AG10803 (cell line): ENCODE measurements at places on chromosomes 1 and 21.

DNA sequence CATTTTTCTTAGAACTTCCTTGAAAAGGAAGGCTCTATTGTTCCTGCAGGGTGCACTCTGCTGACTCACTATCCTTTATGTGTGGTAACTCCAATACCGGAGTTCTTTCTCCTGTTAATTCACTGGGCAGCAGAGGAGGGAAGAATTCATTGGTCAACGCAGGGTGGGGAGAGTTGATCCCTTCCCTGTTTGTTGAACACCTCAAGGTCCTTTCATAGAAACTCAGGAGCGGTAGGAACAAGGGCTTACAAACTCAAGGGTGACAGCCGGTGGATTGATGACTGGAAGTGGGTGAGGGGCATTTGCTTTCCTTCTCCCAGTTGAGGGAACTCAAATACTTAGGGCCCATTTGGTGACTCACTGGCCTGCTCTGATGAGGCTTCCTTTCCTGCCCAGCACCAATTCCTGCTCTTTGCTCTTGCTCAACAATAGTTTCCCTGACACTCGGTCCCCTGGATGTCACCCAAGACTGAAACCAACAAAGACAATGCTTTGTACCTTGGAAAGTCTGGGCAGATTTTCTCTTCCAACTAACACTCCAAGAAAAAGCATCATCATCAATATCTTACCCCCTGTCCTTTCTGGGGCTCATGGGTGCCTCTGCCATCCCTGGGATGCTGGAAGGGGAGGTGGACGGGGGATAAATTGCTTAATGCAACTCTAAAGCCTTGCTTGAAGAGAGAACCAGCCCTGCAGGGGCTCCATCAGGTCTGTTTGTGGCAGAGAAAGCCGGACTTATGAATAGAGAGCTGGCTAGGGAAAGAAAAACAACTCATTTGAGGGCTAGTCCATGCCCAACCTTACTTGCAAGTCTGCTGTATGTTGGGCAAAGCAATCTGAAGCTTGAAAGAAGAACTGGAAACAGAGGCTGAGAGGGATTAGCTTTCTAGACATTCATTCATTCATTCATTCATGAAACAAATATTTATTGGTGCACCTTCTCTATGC is 9.3 kb downstream of the SLC26A9 start:
- peak; percentile 83 for DNase-seq

DNA sequence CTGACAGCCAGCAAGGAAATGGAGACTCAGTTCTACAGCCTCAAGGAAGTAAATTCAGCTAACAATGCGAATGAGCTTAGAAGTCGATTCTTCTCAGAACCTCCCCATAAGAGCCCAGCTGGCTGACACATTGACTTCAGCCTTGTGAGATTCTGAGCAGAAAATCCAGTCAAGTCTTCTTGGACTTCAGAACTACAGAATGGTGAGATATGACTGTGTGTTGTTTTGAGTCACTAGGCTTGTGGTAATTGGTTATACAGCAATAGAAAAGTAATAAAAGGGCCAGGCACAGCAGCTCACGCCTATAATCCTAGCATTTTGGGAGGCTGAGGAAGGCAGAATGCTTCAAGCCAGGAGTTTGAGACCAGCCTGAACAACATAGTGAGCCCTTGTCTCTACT is 161.8 kb upstream of the IVNS1ABP start:
- no peak for DNase-seq

DNA sequence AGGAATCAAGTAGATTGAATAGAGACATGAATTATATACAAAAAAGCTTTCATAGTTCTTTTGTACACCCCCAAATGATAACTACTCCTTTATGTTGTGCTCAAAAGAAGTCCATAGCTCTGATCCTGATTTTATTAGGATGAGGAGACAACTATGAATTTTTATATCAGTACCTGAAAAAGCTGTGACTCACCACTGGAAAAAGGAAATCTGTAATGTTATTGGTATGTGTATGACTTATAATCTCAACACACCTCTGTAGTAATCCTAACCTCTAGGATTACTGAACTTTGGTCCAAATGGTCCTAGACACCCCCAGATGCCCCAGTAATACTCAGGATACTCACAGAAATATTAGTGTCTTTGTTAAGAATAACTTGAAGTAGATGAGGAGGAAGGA is 10.2 kb downstream of the PRKAB2 start:
- no peak for DNase-seq

DNA sequence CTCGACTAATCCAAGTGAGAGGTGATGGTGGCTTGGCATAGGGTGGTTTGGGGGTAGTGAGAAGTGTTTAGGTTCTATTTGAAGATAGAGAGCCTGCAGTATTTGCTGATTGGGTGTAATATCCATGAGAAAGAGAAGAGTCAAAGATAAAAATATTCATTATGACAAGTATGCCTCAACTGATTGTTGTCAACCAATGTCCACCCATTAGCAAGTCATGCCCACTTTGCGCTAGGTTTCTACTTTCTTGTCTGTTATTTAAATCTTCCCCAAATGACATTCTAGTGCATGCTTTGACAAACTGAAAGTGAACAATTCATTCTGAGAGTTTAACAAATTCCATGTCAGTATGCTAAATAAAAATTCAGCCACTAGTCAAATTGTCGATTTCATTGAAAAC is 3.8 kb upstream of the XCL1 start:
- no peak for DNase-seq

DNA sequence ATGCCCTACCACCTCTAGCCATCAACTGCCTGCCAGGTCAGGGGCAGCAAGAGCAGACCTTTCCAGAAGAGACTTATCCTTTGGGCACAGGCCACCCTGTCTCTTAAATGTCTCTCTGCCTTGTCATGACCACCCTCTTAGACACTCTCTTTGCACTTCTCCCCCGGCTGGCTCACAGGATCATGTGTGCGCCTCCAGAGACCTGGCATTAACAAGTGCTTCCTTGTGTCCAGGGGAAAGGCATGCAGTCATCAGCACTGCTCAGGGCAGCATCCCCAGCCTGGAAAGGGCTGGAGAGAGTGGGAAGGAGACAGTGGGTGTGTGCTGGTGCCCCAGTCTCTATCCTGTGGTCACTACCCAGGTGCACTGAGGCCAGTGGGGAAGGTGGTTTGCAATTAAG is 85.2 kb upstream of the TLR5 start:
- DNase-seq: no peak

GRCh38 chr1:111747947-111748346 is 7.8 kb upstream of the DDX20 start:
- no peak for DNase-seq

GRCh38 chr1:169941982-169942830 is 48.5 kb upstream of the SCYL3 start:
- peak; percentile 52 for DNase-seq

- no peak for DNase-seq
Measured at GRCh38 chr21:42750737-42751530, 97.5 kb downstream of the PDE9A start.

DNA sequence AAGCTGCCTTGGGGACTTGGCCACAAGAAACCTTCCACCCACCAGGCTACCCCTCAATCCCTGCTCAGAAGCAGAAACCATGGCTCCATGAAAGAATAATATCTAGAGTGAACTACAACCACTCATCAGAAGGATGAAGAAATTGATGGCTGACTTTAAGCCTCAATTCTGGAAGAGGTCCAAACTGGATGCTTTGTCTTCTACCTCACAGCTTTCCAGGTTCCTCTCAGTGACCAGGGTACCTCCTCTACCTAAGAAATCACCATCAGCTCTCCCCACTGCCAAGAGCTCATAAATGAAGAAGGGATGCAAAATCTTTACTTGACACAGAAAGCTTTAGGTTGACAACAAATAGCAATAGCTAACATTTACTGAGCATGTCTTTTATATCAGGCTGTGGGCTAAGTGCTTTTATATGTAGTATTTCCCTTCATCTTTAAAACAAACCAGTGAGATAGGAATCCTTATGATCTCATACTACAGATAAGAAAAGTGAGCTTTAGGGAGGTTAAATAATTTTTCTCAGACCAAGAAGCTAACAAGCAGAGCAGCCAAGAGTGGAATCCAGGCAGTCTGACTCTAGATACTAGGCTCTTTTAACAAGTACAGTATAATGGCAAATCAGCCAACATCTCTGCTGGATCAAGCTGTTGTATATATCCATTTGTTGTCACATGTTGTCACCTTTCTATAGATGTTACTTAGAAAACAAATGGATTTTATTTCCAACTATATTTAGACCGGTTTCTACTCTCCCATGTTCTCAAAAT is 243.0 kb upstream of the SGIP1 start:
- DNase-seq: no peak

DNA sequence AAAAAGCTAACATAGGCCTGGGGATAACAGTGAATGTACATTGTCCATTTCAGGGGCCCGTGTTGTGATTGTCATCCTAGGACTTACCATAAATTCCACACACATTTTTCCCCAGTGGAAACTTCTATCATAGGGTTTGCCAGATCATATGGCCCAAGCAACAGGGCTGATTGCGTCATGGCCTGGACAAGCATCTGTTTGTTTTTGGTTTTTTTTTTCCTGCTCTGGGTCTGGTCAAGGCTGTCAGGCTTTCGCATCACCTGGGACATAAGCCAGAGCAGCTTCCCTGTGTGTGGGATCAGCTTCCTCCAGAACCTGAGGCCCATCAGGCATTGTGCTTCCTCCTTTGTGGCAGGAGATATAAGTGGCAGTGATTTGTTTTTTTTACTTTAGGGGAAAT is 598.5 kb upstream of the USP24 start:
- peak; percentile 94 for DNase-seq

DNA sequence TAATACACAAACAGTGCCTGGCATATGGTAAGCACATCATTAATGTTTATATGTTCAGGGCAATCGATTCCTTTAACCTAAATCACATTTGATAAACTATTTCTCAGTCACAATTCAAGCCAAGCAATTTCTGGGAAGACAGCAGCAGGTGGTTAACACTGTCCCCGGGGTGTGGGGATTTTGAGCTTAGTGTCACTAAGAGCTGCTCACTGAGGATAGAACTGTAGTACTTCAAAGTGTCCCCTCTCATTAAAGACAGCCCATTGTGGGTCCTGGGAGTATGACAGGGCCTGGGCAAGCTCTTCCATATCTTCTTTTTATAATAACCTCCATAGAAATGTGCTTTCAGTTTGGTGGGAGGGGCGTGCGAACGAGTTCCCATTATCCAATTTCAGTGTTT is 8.4 kb upstream of the GALNT2 start:
- no peak for DNase-seq

GRCh38 chr1:2452201-2452931 is 23.7 kb upstream of the PLCH2 start:
- DNase-seq: no peak

GRCh38 chr1:196078691-196079090 is 529.5 kb downstream of the KCNT2 start:
- DNase-seq: no peak

DNA sequence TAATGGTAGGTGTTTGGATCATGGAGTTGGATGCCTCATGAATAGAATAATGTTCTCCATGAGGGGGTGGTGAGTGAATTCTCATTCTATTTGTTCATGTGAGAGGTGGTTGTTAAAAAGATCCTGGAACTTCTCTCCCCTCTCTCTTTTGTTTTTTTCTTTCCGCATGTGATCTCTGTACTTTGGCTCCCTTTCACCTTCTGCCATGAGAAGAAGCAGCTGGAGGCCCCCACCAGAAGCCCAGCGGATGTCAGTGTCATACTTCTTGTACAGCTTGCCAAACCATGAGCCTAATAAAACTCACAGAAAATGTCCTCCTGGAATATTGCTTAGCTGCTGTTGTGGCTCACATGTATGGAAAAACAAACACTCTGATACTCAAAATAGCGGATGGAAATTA is 1212.3 kb upstream of the NCAM2 start:
- DNase-seq: no peak

GRCh38 chr1:66981679-66982078 is 56.9 kb downstream of the MIER1 start:
- DNase-seq: peak; percentile 23

- no peak for DNase-seq
Measured at GRCh38 chr1:186950547-186950946, 121.8 kb downstream of the PLA2G4A start.

DNA sequence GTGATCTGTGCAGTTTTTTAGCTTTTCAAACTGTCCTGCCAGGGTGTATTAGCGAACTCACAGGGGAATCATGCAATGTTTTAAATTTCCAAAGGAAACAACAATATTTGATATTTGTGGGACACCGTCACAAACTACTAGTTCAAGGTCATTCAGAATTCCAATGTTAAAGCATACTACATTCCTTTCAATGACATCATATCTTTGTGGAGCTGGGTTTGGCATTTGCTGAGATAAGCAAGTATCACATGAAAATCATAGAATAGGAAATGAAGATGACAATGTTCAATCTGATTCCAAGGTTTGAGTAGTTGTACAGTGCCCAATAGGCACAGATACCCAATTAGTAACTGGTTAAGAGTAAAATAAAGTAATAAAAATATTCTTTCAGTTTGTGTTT is 35.6 kb downstream of the NUF2 start:
- DNase-seq: no peak

DNA sequence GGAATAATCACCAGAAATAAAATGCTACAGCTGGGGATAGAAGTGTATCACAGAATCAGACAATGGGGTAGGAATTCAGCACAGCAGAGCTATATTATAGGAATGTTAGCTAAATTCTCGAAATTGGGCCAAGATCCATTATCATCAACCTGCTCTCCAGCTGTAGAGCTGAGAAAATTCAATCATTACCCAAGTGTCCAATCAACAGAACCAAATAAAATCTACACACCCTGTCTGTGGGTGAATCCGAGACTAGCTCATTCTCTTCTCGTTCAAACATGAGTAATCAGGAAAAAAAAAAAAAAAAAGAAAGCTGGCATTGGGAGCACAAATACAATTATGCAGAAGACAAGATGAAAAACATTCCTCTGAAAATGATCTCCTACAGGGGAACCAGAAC is 119.2 kb downstream of the CDC7 start:
- DNase-seq: peak; percentile 86

DNA sequence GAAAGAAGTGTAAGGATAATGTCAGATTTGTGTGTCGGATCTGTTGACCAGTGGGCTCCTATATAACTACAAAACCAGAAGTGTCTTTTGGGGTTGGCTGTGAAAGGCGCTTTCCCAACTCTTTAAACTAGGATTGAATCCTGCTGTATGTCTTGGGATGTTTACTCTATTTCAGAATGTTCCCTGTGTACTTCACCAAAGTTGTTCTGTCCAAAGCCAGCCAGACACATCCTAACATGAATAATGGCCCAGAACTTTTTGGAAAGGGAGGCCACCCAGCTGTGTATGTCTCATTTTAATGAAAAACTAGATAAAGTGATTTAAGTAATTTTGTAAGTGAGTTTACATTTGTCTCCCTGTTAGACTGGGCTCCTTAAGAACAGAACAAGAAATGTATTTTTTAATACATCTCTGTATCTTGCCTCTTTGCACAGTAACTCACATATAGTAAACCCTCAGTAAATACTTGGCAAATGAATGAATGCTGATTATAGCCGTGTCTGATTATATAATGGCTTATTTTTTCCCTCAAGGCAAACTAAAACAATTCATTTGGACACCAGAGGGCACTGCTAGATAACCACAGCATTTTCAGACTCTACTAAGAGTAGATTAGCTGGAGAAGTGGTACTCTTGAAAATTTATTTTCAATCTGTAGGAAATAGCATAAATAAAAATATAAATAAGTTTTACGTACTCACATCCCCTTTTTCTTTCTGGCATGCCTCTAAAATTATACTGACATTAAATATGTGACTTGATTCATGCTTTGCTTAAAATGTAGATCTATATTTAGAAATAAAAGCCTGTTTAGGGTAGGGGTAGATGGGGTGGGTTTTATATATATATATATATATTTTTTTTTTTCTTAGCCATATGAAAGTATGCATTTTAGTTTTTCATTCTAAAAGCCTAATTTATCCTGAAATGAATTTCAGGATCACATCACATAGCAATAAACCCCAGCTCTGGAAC is 23.8 kb downstream of the TSEN15 start:
- peak; percentile 69 for DNase-seq

- DNase-seq: no peak
Measured at GRCh38 chr1:40075266-40075665, 21.8 kb downstream of the PPT1 start.
